ENCODE measurements at places on chromosomes 5 and 9. TPM values are rescaled to one million over a fixed set of nuclear protein-coding genes. Genes with fewer than 3 reads are reported as not detected.

The STX17 gene
- 42.4 TPM for total RNA-seq

The GPR151 gene
- total RNA-seq = not detected

The FABP6 gene
- 0.55 TPM for total RNA-seq

The TAF11L11 gene
- total RNA-seq = not detected

The GOLM1 gene
- total RNA-seq = 112 TPM

The FGF18 gene
- total RNA-seq = 2.3 TPM

The GMCL2 gene
- total RNA-seq = not detected

The TAF11L5 gene
- not detected for total RNA-seq

The TAF11L9 gene
- not detected for total RNA-seq

The GCNT1 gene
- 69.3 TPM for total RNA-seq

The SLC36A2 gene
- not detected for total RNA-seq

The GIN1 gene
- 10.3 TPM for total RNA-seq

The PRDM9 gene
- not detected for total RNA-seq

The SLCO6A1 gene
- 2.0 TPM for total RNA-seq

The GALNT10 gene
- total RNA-seq = 20.6 TPM

The UNC13B gene
- 111 TPM for total RNA-seq

The ALAD gene
- 59.3 TPM for total RNA-seq

The ADAMTS19 gene
- total RNA-seq = 32.6 TPM

The DMGDH gene
- total RNA-seq = 0.84 TPM

The PRKAA1 gene
- 79.5 TPM for total RNA-seq

The HTR4 gene
- not detected for total RNA-seq

The TYRP1 gene
- not detected for total RNA-seq

The NXNL2 gene
- 0.31 TPM for total RNA-seq

The C5orf58 gene
- not detected for total RNA-seq

The GABRA6 gene
- not detected for total RNA-seq

The JADE2 gene
- total RNA-seq = 7.8 TPM

The IFNB1 gene
- total RNA-seq = not detected

The NFX1 gene
- total RNA-seq = 29.4 TPM

The ACOT12 gene
- total RNA-seq = not detected

The ANKRD31 gene
- 0.55 TPM for total RNA-seq

The CEP72 gene
- total RNA-seq = 24.8 TPM

The IFNA13 gene
- not detected for total RNA-seq

The ZNG1C gene
- total RNA-seq = 37.3 TPM

The CARD9 gene
- 1.6 TPM for total RNA-seq

The CMYA5 gene
- 1.1 TPM for total RNA-seq

The TAF1L gene
- not detected for total RNA-seq

The IFNA1 gene
- total RNA-seq = not detected

The FGD3 gene
- total RNA-seq = 12.0 TPM

The KCNMB1 gene
- not detected for total RNA-seq

The AK3 gene
- total RNA-seq = 69.1 TPM

The RNF208 gene
- total RNA-seq = 24.0 TPM

The OR1Q1 gene
- not detected for total RNA-seq

The CDH10 gene
- total RNA-seq = 11.0 TPM

The PCDHGA5 gene
- total RNA-seq = 0.71 TPM

The CCNI2 gene
- total RNA-seq = 0.36 TPM

All from progenitor cell of endocrine pancreas (in vitro differentiated cells).